ENCODE measurements at places on chromosomes 7 and 10. TPM values are rescaled to one million over a fixed set of nuclear protein-coding genes. Genes with fewer than 3 reads are reported as not detected.

Gene LIPM
- total RNA-seq, result not detected

Gene HSPB1
- 251 TPM for total RNA-seq

GRCh38 chr7:12884856-12885440 lies 197.5 kb downstream of the ARL4A start:
- DNase-seq, result no peak

- DNase-seq, result no peak
Observed at GRCh38 chr10:11610826-11611247, 613 bp downstream of the USP6NL start.

- no peak for DNase-seq
Observed at GRCh38 chr10:112517451-112517862, 70.4 kb downstream of the VTI1A start.

DNA sequence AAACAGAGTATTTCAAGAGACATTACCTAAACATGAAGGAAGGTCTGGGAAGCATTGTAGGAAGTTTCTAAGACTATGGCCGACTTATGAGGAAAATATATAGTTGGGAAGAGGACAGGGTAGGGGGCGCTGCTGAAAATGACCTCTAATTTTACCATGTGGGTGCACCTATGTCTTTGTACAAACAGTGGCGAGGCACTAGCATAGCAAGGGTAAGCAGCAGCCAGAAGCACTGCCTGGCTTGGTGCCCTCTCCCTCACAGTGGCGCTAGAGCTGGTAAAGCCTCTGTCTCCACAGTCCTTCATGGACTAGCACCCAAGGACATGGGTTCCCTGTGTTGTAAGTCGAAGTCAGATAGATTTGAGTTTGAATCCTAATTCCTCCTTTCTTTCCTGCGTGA lies 461.2 kb downstream of the INHBA start:
- DNase-seq, result no peak

- no peak for DNase-seq
Observed at GRCh38 chr10:106826716-106827115, 337.8 kb downstream of the SORCS1 start.

DNA sequence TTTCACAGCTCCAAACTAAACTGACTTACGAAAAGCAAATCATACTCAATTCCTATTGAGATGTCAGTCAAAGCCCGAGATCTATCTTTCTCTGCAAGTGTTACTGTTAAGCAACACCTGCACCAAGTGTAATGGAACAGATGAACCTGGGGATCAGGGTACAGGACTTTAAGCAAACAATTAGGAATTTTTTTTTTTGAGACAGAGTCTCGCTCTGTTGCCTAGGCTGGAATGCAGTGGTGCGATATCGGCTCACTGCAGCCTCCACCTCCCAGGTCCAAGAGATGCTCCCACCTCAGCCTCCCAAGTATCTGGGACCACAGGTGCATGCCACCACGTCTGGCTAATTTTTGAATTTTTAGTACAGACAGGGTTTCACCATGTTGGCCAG lies 14.9 kb downstream of the YWHAG start:
- no peak for DNase-seq

- no peak for DNase-seq
Observed at GRCh38 chr10:2800178-2800577, 267.2 kb upstream of the PFKP start.

GRCh38 chr7:26155531-26156375 lies 3.8 kb downstream of the NFE2L3 start:
- no peak for DNase-seq

GRCh38 chr7:113608782-113609181 lies 310.0 kb downstream of the PPP1R3A start:
- DNase-seq, result no peak

Measured in osteocyte (in vitro differentiated cells).